ENCODE measurements at places on chromosomes 16 and 17. TPM values are rescaled to one million over a fixed set of nuclear protein-coding genes. Genes with fewer than 3 reads are reported as not detected.

Gene AARSD1
- polyA plus RNA-seq, result 57.1 TPM

Gene PRR15L
- 15.8 TPM for polyA plus RNA-seq

Gene DNASE1L2
- polyA plus RNA-seq, result 1.3 TPM

Gene PRSS36
- 1.7 TPM for polyA plus RNA-seq

Gene SLC5A11
- 6.3 TPM for polyA plus RNA-seq

Gene TMEM92
- polyA plus RNA-seq, result 2.1 TPM

Gene CCL13
- not detected for polyA plus RNA-seq

Gene CACNG5
- 3.7 TPM for polyA plus RNA-seq

Gene PYDC1
- polyA plus RNA-seq, result not detected

Gene OR4D1
- not detected for polyA plus RNA-seq

Gene STUB1
- polyA plus RNA-seq, result 187 TPM

Gene KRTAP2-1
- polyA plus RNA-seq, result not detected

Gene PITPNM3
- 10.5 TPM for polyA plus RNA-seq

Gene CDK3
- 28.0 TPM for polyA plus RNA-seq

Gene ZNF750
- 1.9 TPM for polyA plus RNA-seq

Gene KRTAP3-1
- polyA plus RNA-seq, result not detected

Gene ASPA
- polyA plus RNA-seq, result 20.4 TPM

Gene AMFR
- polyA plus RNA-seq, result 144 TPM

Gene TNS4
- polyA plus RNA-seq, result 0.32 TPM

GRCh38 chr17:8292639-8293395 is 2.4 kb downstream of the SLC25A35 start:
- no peak for DNase-seq

GRCh38 chr17:52147872-52148271 is 10.6 kb downstream of the CA10 start:
- DNase-seq, result no peak

- DNase-seq, result no peak
Observed at GRCh38 chr16:1375741-1376410, 24.1 kb downstream of the GNPTG start.

DNA sequence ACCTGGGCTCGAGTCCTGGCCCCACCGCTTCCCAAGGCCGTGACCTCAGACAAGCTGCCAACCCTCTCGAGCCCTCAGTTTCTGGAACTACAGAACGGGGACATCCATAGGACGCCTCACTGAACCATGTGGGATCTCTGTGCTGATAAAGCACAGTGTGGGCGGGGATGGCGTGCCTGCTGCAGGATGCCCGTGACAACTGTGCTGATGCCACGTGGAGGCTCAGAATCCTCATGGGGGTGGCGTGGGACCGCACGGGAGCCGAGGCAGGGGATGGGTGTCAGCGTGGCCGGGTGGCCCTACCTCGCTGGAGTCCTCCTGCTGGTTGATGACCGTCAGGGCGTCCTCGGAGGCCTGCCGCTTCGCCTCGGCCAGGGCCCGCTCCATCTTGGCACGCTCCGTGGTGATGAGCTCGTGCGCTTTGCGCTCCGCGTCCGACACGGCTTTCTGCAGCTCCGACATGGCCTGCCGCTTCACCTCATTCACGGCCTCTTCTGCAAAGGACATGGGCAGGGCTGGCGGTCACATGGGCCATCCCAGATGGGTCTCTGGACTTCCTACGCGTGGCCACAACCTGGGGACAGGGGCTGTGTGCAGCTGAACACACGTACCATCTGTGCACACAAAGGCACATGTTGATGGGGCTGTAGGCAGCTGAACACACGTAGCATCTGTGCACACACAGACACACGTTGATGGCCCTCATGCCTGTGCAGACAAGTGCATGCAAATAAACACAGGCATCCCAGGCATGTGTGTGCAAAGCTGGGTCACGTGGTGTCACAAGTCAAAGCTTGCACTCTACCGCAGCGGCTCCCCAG is 12.7 kb upstream of the PABPN1L start:
- DNase-seq, result no peak

DNA sequence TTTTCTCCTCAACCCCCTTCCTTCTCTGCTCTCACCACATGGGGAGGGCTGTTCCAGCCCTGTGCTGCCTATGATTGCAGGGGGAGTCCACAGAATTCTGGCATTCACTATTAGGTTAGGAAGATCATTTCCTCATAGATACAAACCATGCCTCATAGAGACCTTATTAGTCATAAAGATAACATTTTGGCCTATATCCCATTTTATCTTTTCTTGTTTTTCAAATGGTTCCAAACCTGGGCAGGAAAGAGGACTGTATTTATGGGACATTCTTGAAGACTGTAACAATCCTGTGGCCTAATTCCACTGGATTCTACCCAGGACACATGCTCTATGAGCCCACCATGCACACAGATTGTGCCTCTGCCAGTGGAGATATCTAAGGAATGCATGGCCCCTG is 51.7 kb downstream of the ASIC2 start:
- no peak for DNase-seq

- DNase-seq, result no peak
Observed at GRCh38 chr17:34099859-34100515, 155.1 kb upstream of the CCL2 start.

DNA sequence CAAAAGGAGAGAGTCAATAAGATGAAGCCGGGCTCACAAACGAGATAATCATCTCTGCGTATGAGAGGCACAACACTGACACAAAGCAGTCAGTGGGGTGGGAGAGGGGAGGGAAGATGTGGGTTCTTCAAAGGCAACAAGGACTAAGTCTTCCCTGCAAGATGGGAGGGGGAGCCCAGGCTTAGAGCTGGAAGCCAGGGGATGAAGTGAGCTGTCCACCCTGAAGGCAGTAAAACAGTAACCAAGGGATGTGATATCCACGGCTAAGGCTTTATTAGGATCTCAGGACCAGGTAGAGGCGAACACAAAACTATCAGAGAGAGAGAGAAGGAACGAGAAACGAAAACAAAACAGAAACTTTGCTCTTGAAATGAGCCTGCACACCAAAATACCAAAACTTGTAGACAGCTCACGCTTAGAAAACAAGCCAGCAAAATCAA is 115.9 kb downstream of the DYNLRB2 start:
- no peak for DNase-seq

DNA sequence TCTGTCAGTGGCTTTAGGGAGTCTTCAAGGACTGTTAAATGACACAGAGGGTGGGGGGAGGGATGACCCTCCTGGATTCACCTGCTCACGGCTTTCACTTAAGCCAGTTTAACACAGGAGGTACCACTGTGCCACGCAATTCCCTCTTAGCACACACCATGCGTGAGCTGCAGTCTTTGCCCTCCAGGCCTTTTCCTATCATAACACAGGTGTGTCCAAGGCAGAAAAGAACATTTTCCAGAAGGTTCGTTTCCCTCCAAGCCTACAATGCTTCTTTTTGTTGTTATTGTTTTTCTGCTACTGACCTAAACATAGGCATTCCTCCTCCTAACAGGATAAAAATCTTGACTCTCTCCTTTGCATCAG is 1.1 kb downstream of the ZFHX3 start:
- DNase-seq, result no peak

- DNase-seq, result no peak
Observed at GRCh38 chr17:49574323-49574781, 1.3 kb upstream of the NXPH3 start.

GRCh38 chr17:49603238-49603637 is 27.6 kb downstream of the NXPH3 start:
- DNase-seq, result no peak

DNA sequence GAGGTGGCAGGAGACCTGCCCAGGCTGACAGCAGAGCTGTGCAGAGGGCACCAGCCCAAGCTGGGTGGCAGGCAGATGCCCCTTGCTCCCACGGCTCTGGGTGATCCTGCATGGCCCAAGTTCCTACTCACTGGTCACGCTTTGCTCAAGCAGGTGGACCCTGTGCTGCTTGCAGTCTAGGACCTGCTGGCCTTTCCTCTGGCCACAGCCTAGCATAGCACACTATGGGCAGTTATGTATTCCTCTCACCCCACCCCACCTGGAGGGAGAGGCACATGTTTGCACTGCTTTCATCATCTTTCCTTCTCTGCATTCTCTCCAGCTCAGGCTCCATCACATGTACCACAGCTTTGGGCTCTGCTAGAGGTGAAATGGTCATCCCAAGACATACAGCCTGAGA is 19.6 kb upstream of the SREBF1 start:
- no peak for DNase-seq

DNA sequence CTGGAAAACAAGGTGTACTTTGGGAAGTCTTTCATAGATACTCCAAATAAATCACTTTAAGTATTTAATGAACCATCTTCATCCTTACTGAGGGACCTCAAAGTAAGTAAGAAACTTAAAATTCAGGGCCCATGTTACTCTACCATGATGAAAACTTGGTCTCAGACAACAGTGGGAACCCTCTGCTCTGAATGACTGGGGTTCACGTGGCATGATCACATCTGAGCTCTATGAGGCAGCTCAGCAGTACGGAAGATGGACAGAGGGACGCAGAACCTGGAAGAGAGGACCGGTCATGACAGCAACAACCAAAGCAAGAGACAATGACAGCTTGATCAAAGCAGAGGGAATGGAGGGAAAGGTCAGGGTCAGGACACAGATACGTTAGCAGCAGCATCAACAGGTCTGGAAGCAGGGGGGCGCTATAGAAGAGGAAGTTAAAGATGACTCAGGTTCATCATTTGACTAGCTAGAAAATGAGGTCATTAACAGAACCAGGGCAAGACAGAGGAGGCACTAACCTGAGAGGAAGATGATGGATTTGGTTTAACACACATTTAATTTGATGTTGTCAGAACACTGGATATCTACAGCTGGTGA is 9.5 kb downstream of the XPO6 start:
- DNase-seq, result no peak

- DNase-seq, result peak; percentile 85
Observed at GRCh38 chr17:50200457-50201275, 765 bp downstream of the COL1A1 start.

DNA sequence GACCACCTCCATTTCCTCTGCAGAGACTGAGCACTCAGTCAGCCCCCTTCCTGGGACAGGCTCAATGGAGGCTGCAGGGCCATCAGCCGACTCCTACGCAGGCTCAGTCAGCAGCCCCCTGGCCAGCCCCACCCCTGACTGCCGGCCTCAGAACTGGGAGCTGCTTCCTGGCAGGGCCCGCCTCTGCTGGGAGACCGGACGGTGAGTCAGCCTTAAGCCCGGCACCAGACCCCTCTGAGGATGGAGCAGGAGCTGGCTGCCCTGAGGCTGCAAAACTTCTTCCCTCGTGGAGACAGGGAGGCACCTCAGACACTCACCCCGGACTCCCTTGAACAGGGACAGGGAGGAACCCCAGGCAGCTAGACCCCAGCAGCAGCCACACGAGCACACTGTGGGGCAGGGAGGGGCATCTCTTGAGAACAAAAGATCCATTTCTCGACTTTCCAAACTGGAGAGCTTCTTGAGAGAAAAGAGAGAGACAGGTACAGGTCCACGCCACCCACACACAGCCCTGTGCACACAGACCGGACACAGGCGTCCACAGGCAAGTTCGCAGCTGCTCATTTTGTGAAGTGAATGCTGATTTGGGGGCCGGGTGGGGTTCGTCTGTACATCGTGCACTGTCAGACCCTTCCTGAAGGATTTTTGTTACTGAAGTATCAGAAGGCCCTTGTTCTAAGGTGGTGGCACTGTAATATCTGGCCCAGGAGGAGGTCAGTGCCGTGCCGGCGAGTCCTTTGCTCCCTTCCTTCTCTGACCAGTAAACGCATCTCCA is 1.3 kb upstream of the TUBB3 start:
- no peak for DNase-seq

GRCh38 chr16:25750488-25751216 is 58.9 kb downstream of the HS3ST4 start:
- DNase-seq, result no peak

- no peak for DNase-seq
Observed at GRCh38 chr17:149897-150584, 12.7 kb downstream of the SCGB1C2 start.

DNA sequence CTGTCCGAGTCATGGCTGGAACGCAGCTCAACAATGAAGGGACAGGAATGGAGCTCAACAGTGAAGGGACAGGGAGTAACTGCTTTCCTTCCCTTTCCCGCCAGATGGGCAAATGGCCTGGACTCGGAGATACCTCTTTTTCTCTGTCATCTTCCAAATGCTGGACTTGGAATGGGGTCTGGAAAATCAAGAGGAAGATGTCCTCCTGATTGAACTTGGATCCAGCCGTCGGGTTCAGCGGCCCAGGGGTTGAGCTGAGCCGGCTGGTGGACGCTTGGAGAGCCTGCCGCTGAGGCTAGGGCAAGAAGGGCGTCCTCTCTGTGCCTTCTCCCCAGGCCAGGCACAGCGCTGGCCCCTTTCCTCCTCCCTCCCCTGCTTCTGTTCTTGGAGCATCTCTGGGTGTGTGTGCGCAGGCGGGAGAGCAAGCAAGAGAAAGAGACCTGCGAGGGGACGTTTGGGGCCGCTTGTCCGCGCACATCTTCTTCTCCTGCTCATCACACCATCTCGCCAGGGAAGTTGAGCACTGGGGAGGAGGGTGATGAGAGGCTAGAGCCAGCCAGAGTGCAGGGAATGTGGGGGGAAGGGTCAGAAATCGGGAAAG is 6.6 kb downstream of the NEUROD2 start:
- no peak for DNase-seq

DNA sequence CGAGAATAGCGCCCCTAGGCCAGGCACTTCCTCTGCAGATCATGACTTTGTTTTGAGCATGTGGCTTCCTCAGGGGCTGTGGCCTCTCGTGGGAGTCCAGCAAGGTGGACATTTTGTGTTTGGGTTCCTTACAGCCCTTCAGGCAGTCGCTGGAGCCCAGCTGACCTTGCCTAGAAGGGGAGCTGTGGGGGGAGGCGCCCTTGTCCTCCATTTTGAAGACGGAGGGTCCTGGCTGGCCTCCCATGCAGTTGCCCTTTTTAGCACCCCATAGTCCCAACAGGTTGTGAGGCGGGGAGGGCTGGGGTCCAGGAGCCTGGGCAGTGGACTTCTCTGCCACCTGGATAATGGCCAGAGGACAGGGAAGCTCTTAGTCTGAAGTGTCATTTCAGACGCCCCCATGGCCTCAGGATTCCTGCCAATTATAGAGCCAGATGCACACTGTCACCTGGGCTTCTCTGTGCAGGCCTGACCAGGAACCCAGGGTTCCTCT is 1.4 kb downstream of the SOST start:
- no peak for DNase-seq

GRCh38 chr17:59151006-59151405 is 4.0 kb downstream of the SKA2 start:
- DNase-seq, result no peak

- DNase-seq, result no peak
Observed at GRCh38 chr16:19228575-19228974, 57.0 kb upstream of the CLEC19A start.

DNA sequence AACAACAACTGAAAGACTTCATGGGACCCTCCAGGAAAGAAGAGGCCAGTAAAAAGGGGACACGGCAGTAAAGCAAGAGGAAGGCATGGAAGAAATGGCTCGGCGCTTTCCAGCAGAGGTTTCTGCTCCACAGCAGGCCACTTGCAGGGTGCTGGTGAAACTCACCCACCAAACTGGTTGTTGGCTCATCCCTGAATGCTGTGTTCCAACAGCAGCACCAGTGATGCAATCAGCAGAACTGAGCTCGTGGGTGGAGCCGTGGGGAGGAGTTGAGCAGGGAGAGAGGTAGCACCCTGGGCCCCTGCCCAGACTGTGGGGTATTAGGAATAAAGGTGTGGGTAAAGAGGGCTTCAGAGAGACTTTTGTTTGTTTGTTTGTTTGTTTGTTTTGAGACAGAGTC is 62.8 kb upstream of the ADCY9 start:
- no peak for DNase-seq

- no peak for DNase-seq
Observed at GRCh38 chr17:1574697-1575471, 12.3 kb upstream of the PITPNA start.

GRCh38 chr16:11091021-11091785 is 146.8 kb downstream of the CLEC16A start:
- no peak for DNase-seq

Measured in left renal cortex interstitium (tissue), 4 donors.